ENCODE measurements at places on chromosomes 13 and 19.

GRCh38 chr13:31638577-31638976 is 100.7 kb upstream of the RXFP2 start:
- DNase-seq = no peak

DNA sequence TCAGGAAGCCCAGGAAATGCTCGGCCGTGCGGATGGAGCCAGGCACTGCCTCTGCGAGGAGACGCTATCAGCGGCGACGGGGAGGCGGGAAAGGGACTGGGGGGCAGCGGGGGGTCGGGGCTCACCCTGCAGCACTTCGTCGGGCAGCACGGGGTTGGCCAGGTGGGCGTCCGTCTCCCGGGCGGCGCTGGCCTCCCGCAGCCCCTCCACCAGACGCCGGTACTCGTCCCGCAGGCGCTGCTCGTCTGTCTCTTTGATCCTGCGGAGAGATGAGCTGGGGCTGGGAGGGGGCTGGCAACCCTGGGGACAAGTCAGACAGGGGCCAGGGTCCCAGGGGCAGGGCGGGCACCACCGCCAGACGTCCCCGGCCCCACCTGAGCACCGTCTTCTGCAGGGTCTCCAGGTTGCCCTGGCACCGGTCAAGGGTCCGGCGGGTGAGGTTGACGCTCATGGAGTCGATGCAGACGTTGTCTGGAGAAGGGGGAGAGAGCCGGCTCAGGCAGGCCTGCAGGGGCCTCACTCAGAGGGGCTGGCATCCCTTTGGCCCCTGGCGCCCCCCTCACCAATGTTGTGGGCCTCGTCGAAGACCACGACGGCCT is 6.4 kb downstream of the ERCC2 start:
- DNase-seq = no peak

- DNase-seq = no peak
These were observed 8.0 kb upstream of the MYO1F start for GRCh38 chr19:8584965-8585893.

- DNase-seq = peak; percentile 37
These were observed 4.0 kb downstream of the EBI3 start for GRCh38 chr19:4233282-4233853.

- DNase-seq = no peak
These were observed 10.8 kb downstream of the SLC35E1 start for GRCh38 chr19:16561382-16561781.

DNA sequence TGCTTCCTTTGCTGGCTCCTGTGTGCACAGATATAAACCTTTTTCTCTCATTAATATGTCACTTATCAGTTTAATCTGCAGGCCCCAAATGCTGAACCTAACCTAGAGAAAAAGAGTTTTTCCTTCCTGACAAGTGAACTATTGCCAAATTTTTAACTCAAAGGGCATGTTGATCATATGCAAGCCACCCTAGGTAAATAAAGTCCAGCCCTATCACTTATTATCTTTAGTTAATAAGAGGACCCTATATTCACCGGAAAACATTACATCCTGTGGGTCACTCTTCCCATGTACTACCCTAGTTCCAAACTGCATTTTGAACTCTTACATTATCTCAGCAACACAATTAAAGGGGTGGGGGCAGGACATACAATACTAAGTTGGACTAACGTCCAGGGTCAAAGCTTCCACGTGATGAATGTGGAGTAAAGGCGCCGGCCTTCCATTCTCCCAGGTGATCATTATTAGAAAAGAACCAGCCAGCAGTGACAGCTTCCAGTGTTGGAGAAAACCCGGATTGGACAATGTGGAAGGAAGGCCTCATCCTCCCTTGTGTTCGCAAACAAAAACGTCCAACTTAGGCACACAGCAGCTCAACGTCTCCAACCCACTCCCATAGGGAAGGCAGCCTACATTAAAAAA is 86.6 kb downstream of the STK24 start:
- DNase-seq = no peak

DNA sequence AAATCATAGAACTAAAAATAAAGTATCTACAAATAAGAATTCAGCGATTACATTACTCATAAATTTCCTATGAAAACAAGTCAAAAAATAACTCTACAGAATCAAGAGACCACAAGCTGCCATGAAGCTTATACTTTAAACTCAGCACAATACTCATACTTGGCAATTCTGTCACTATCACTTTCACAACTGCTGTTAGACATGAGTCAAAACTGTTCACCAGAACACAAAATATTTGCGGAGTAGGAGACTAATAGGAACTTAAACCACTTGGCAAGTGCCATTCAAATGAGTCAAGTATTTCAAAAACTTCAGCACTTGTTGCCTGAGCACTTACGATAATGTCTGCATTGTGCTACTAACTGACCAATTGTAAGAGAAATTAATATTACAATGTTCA is 387.8 kb upstream of the GPC6 start:
- no peak for DNase-seq

DNA sequence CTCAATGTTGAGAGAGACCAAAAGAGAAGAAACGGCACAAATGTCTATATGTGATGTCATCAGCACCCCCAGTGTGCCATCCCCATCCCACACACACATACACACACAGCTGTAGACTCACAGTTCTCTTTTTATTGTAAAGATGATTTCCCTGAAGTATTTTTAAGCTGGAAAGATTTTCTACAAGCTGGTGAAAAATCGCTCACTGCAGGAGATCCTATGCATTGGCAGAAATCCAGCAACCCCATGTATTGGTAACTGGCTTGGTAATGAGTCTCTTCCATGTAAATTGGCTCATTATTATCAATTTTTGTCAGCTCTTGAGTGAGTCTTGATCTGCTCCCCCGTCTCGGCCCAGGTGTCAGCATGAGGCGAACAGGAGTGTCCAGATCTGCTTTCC is 107.1 kb upstream of the UQCRFS1 start:
- no peak for DNase-seq

- DNase-seq = no peak
These were observed 477 bp upstream of the PLEKHF1 start for GRCh38 chr19:29664753-29665214.

DNA sequence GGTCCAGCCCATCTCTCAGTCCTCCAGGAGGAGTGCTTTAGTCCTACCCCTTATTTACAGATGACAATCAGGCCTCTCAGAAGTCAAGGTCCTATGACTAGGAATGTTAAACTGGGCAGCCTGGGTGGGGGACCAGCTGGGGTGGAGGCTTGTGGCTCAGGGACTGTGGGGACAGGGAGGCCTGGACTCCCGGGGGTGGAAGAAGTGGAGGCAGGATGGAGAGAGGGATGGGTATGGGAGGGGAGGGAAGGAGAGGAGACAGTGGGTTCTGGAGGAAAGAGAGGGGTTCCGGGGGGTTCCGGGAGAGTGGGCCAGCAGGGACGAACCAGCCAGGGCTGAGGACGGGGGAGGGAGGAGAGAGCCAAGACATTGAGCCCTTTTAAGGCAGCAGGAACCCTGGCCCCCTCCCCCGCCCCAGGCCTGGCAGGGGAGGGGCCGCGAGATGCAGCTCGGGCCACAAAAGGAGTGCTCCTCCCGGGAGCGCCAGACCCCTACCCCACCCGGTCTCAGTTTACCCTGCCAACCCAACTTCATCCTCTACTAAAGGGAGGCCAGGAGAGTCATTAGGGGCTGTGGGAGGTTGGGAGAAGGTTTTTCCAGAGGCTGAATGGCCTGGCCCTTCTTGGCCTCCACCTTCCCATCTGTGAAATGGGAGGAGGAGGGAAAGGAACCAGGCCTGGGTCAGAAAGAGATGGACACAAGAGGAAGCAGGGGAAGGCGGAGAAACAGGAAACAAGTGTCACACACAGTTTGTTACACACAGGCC is 1.7 kb downstream of the DMPK start:
- no peak for DNase-seq

DNA sequence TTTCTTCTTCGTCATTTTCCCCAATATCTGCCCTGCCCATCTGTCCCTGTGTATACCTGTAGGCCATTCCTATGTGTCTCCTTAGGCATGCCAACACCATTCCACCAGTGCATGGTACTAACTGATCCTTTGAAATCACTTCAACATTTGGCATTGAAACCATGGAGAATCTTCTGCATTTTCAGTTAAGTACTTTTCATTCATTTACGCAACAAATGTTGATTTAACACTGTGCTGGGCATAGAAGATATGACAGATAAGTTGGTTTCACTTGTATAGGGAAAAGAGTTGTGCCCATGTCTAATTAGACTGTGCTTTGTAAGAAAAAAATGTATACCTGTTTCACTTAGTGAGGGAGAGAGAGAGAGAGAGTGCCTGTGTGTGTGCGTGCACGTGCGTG is 77.9 kb upstream of the FLT1 start:
- DNase-seq = no peak

DNA sequence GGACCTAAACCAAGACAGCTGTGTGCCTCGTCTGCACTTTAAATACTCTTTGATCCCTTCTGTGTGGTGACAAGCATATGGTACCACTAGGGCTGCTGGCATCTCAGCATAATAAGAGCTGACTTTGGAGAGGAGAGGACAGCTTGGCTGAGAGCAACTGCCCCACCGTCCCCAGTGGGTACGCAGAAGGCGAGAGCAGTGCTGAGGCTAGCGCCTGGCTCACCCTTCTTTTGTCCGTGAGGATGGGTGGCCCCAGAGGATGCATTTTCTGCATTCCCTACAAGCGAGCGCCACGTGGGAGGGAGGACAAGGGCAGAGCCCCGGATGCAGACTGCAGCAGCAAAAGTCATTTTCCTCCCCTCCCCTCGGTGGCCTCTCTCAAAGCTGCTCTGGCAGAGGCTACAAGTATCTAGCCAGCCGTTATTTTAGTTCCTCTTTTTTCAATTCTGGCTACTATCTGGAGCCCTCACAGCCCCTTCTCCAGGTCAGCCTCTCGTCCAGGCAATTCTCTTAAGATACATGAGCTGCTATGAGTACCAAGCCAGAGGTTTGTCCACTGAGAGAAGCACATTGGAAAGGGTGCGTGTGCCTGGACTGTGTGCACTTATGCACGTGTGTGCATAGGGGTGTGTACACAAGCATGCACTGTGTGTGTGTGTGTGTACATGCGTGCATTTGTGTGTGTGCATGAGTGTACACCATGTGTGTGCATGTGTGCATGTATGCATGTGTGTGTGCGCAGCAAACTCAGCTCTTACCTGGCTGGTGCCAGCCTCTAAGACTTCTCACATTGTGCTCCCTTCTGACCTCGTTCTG is 51.3 kb downstream of the RAB20 start:
- DNase-seq = no peak

DNA sequence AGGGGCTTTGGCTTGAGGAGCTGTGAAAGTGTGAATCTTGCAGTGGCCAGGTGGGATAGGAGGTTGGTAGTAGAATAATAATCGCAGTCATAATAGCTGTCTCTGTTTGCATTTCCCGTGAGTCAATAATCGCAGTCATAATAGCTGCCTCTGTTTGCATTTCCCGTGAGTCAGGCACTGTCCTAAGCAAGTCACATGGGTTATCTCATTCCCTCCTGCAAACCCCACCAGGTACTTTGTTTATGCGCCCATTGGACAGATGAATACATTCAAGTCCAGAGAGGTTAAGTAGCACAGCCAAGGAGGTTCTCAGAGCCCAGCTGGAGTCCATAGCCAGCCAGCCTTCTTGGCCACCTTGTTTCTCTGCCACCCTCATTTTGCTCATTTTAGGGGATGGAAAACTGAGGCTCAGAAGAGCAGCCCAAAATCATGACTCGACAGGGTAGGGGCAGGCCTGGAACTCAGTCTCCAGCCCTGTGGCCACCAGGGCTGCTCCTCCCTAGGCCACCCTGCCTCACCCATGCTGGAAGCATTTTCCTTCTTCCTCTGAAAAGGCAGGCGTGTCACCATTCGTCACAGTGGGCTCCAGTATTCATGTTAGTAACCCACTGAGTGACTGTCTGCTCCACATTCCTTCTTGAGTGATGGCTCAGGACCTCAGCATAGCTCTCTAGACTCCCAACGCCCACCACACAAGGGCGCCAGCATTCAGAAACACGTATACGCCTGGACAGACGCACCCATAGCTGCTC is 206.2 kb downstream of the URI1 start:
- DNase-seq = no peak

- no peak for DNase-seq
These were observed 365.0 kb upstream of the NBEA start for GRCh38 chr13:34577051-34577450.

GRCh38 chr13:48165727-48166126 is 67.3 kb upstream of the ITM2B start:
- no peak for DNase-seq

DNA sequence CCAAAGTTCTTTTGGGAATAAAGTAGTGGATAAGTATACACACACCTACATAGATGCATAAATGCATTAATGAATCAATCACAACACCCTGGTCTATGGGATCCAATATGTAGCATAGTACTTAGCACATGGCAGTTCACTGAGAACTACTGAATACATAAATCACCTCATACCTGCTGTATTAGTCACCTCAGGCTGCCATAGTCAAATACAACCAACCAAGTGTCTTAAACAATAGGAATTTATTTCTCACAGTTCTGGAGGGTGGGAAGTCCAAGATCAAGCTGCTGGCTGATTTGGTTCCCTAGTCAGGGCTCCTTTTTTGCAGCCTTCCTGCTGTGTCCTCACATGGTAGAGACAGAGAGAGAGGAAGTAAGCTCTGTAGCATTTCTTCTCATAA is 228.2 kb downstream of the NHLRC3 start:
- no peak for DNase-seq

GRCh38 chr19:7883796-7884570 is 4.3 kb upstream of the LRRC8E start:
- no peak for DNase-seq

DNA sequence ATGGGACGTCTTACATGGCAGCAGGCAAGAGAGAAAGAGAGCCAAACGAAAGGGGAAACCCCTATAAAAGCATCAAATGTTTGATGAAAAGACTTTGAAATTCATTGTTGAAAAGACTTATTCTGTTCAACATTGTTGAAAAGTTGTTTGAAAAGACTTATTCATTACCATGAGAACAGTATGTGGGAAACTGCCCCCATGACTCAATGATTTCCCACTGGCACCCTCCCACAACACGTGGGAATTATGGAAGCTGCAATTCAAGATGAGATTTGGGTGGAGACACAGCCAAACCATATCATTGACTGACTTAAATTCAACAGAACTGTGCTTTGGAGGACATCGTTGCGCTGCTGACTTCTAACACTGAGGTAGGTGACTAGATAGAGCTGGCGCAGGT is 48.0 kb upstream of the RCBTB2 start:
- DNase-seq = no peak

- DNase-seq = no peak
These were observed 7.2 kb downstream of the WDR18 start for GRCh38 chr19:991174-991931.

- DNase-seq = no peak
These were observed 44.9 kb downstream of the ZNF823 start for GRCh38 chr19:11693505-11694499.

DNA sequence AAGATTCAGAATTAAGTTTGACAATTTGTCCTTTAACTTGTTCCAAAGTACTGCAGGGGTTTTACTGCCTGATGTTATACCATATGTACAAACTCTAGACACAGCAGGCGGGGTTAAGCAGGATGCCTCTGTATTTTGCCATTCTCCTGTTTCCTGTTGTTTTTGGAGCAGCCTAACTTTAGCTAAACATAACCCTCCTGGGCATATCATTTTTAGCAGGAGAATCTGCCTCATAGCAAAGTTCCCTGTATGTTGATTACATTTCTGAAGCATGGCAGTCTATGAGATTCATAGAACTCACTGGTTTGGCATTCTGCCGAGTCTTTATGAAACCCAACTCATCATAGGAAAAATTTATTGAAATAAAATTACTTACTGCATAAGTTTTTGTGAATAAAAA is 5.2 kb downstream of the LHFPL6 start:
- DNase-seq = no peak

- no peak for DNase-seq
These were observed 4.8 kb downstream of the PNKP start for GRCh38 chr19:49862391-49863253.

Data from tibial nerve (tissue), 4 donors.